ENCODE measurements at places on chromosomes 2 and 18.

GRCh38 chr2:151769606-151770005, 35.3 kb upstream of the NEB start:
- no peak for DNase-seq

DNA sequence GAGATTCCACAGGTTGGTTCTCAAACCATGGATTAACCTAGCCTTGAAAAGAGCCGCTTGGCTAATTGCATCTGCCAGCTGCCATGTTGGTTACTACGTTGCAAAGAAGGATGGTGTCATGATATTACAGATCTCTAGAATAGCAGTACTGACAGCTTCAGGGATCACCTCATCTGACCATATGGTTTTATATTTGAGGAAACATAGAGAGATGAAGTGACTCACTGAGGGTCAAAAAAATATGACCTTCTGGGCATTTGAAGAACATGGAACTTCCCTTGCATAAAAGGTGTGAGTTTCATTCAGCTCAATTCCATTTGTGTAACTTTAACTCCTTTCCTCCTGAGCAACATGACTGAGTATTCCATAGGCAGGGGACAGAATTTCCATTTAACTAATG, 242.3 kb downstream of the SETBP1 start:
- DNase-seq, result no peak

- DNase-seq, result no peak
Measured at GRCh38 chr2:19137433-19137832, 221.0 kb downstream of the OSR1 start.

GRCh38 chr2:179861027-179861415, 391 bp downstream of the ZNF385B start:
- no peak for DNase-seq

All from inflammatory macrophage treated with lipopolysaccharide for 1 hour (primary cell).